Fibroblast of skin of right quadriceps (primary cell): ENCODE measurements at places on chromosomes 4 and X.

DNA sequence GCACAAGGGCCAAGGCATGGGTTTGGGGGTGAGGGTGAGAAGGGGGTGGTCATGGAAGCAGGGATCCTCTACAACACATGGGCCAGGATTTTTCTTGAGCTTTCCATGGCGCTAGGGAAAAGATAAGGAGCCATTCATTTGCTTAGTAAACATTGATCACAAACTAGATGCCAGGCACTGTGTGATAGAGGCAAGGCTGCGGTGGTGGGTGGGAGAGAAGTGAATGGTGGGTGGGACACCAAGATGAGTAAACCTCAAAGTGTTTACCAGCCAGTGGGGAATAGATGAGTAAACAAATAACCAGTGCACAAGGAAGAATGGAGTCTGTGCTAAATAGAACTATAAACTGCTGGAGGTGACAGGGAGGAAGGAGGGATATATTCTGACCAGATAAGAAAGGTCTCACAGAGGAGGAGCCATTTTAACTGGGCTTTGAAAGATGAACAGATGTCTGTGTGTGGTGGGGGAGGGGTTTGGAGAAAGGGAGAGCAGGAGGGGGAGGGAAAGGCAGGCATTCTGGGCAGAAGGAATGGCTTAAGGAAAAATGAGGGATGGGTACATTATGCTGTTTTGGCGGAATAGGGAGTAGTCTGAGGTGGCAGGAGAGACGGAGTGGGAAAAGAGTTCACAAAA lies 48.0 kb upstream of the LAS1L start:
- no peak for DNase-seq

- DNase-seq: no peak
Observed at GRCh38 chrX:41475591-41476241, 28.6 kb downstream of the NYX start.

DNA sequence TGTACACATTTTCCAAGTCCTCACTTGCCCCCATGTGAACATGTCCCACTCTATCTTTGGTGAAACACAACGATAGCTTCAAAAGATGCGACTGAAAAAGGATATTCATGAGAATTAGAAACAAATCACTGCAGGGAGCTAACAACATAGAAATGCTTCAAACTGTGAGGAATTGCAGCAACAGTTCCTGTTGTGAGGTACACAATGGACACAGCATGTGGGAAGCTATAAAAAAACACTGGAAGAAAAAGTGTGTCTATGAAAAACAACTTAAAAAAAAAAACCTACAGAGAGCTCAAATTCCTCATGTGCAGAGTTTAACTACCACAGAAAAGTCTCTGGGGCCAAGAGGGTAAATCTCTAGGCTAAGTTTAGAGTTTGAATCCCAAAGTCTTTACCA lies 51.6 kb upstream of the BLTP1 start:
- DNase-seq: no peak

- DNase-seq: no peak
Observed at GRCh38 chr4:173223743-173224142, 55.1 kb downstream of the GALNT7 start.

DNA sequence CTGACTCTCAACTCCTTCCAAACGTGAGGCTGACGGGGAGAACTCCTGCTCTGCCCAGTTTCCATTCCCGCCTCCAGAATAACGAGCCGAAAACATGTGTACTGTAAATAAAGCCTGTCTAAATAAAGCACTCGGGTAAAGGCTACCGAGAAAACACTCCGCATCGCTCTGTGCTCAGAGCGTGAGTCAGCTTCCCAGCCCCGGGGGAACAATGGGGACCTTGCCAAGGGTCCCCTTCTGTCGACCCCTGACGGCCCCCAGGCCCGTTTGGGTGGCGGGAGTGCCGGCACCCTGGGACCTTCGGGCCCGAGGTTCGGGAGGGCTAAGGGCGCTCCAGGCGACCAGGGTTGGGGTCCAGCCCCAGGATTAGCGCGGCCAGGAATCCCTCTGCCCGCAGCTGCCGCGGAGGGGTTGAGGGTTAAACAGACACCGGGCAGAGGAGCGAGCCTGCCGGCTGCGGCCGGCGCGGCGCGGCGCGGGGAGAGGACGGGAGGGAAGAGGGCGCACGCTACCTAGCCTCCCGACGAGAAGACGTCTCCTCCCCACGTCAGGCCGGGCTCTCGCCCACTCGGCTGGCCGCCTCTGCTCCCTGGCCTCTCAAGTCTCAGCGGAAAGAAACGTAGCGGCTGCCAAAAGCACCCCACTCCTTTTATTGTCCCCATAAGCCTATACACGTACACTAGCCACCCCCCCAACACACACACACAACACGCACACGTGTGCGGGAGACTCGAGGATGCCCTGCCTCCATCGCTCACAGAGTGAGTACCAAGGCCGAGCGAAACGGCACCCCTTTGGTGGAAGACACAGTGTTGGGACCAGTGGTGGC lies 85.5 kb downstream of the BCOR start:
- DNase-seq: peak; percentile 34

DNA sequence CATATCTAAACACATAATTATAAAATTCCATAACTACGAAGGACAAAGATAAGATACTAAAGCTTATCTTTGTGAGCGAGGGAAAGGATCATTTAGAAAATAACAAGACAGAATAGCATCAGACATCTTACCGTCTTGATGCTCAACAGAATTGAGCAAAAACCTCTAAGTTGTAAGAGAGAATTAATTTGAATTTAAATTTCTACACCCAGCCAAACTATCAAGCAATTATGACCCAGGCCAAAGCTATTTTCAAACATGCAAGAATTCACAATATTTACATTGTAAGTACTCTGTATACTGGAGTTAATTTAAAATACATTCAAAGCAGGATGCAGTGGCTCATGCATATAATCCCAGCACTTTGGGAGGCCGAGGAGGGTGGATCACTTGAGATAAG lies 16.5 kb downstream of the CLOCK start:
- DNase-seq: no peak

DNA sequence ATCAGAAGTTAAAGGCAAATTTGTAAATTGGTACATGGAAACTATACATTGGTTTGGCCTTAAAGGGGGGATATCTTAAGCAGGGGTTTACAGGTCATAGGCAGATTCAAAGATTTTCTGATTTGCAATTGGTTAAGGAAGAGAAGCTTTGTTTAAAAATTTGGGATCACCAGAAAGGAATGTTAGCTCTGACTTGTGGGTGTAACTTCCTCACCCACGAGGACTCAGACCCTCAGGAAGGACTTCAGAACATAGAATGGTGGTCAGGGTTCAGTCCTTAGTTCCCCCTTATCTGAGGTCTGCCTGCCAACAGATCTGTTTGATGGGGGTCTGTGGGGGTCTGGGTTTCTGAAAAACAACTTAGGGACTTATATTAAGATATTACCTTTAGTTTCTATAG lies 427.4 kb upstream of the DIPK2B start:
- DNase-seq: peak; percentile 27

GRCh38 chr4:26050671-26051070 lies 136.7 kb downstream of the SMIM20 start:
- DNase-seq: no peak

GRCh38 chr4:140312100-140312499 lies 61.3 kb upstream of the SCOC start:
- no peak for DNase-seq

DNA sequence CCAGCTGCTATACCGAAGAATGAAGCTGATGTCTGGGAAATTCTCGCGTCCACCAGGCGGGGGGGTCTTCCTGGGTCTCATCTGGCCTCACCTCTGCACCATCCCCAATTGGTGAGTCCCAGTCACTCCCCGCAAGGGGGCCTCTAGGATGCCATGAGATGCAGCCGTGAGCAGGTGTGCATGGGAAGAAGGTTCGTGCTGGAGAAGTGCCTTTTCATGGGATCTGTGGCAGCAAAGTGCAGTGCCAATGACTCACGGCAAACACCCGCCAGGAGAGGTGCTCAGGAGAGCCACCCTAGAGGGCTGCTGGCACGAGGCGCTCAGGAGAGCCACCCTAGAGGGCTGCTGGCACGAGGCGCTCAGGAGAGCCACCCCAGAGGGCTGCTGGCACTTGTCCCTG lies 55.1 kb downstream of the CPZ start:
- no peak for DNase-seq

GRCh38 chr4:118314221-118314620 lies 38.6 kb downstream of the PRSS12 start:
- DNase-seq: no peak

- no peak for DNase-seq
Observed at GRCh38 chr4:8745826-8746225, 125.8 kb downstream of the HMX1 start.

GRCh38 chr4:43132010-43132582 lies 239.6 kb downstream of the GRXCR1 start:
- peak; percentile 56 for DNase-seq

DNA sequence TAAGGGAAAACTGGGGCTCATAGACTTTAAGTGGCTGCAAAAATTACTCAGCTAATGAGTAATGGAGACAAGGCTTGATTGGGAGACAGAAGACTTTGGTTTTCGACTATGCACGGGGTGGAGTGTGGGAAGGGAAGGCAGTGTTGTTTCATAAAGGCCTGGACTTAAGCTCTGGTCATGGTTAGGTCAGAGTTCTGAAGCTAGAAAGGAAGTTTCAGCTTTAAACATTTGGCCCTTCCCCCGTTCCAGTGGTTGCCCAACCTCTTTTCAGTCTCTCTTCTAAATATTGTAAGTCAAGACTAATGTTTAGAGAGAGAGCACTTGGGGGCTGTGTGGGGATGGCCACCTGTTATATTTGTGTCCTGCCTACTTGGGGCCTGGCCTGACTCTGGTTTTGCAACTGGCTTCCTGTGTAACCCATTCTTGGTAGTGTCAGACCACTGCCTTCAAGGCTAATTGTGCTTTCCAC lies 21.0 kb downstream of the MSN start:
- DNase-seq: no peak

- DNase-seq: no peak
Observed at GRCh38 chrX:10851809-10852208, 231.4 kb upstream of the MID1 start.
